ENCODE measurements at places on chromosomes 3 and 15. TPM values are rescaled to one million over a fixed set of nuclear protein-coding genes. Genes with fewer than 3 reads are reported as not detected.

Gene NRROS
- not detected for total RNA-seq

Gene MYH15
- total RNA-seq: 0.16 TPM

Gene B3GNT5
- total RNA-seq: 30.1 TPM

Gene GOLIM4
- 19.2 TPM for total RNA-seq

Gene ADPGK
- total RNA-seq: 79.4 TPM

Gene ZNF860
- 0.90 TPM for total RNA-seq

Gene GPR62
- total RNA-seq: not detected

Gene GLDN
- not detected for total RNA-seq

Gene OSTN
- not detected for total RNA-seq

Gene ISG20
- 39.6 TPM for total RNA-seq

Gene NGRN
- total RNA-seq: 114 TPM

Gene NTRK3
- 27.5 TPM for total RNA-seq

Gene FEZF2
- total RNA-seq: not detected

Gene DNAJA4
- total RNA-seq: not detected

Gene STX19
- not detected for total RNA-seq

Gene GASK1A
- total RNA-seq: not detected

Gene CHD2
- 28.1 TPM for total RNA-seq

Gene PLS1
- total RNA-seq: 12.2 TPM

Measured in A549 treated with ZK216348 at 1 μM for 4 hours (cell line).